ENCODE measurements at places on chromosomes 5 and 9.
A peak's percentile ranks its signal among the peaks of the same experiment; 100 is the strongest.

DNA sequence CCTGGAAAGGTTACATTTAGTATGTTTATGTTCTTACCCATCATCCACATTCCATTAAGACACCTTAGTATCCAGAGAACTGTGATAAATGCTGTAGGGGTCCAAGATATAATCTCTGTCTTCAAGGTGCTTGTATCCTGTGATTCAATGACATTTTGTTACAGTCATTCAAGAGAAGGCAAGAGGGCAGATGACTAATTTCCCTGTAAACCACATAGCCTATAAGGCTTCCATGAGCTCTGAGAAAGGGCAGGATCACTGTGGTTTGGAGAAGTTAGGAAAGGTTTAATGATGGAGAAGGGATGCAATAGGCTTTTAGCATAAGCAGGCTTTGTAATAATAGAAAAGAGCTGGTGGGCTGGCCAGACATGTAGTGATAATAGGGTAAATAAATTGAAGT is 40.0 kb downstream of the PAPPA start:
- no peak for DNase-seq

DNA sequence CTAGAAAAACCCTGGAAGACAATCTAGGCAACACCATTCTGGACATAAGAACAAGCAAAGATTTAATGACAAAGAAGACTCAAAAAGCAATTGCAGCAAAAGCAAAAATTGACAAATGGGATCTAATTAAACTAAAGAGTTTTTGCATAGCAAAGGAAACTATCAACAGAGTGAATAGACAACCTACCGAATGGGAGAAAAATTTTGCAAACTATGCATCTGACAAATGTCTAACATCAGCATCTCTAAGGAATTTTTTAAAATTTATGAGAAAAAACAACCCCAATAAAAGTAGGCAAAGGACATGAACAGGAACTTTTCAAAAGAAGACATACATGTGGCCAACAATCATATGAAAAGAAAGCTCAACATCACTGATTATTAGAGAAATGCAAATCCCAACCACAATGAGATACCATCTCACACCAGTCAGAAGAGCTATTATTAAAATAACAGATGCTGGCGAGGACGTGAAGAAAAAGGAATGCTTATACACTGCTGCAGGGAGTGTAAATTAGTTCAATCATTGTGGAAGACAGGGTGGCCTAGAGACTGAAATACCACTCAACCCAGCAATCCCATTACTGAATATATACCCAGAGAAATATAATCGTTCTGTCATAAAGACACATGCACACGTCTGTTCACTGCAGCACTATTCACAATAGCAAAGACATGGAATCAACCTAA is 3.8 kb downstream of the MOCS2 start:
- DNase-seq: no peak

- DNase-seq: no peak
Observed at GRCh38 chr5:172749076-172749475, 21.9 kb downstream of the DUSP1 start.

- DNase-seq: no peak
Observed at GRCh38 chr5:167304834-167305469, 986.5 kb upstream of the WWC1 start.

- DNase-seq: no peak
Observed at GRCh38 chr5:73230264-73231245, 57.6 kb downstream of the TMEM174 start.

- no peak for DNase-seq
Observed at GRCh38 chr9:130204341-130204740, 32.1 kb downstream of the NCS1 start.

- DNase-seq: no peak
Observed at GRCh38 chr9:93097511-93098201, 1.6 kb downstream of the CARD19 start.

- peak; percentile 79 for DNase-seq
Observed at GRCh38 chr5:443239-444151, 519 bp downstream of the EXOC3 start.
